ENCODE measurements at places on chromosomes 6 and 20. TPM values are rescaled to one million over a fixed set of nuclear protein-coding genes. Genes with fewer than 3 reads are reported as not detected.

DNA sequence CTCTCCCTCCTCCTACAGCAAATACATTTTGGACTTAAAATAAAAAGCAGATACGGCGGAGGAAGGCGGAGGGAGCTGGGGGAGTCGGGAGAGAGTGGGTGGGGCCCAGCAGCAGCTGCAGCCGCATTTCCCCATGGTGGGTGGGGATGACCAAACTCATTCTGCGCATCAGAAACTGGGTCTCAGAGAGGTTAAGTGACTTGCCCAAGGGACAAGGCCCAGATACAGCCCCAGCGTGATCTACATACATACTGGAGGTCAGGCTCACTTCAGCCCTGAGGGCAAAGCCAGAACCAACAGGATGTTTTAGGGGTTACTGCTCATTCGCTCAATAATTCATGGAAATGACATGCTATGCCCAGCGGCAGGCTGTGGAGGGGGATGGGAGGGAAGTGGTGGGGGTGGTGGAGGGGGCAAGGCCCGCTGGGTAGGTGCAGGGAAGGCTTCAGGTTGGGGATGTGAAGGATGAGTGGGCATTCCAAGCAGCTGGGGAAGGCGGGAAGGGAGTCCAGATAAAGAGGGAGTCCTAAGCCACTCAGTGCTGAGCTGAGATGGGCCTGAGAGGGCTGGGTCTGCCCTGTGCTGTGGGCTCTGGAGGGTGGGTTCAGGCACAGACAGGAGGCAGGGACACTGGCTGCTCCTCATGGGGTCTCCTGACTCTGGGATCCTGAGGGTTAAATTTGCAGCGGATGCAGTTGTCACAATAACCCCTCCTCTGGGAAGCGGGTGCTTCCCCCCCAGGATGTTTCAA lies 31.0 kb downstream of the DLGAP4 start:
- no peak for DNase-seq

DNA sequence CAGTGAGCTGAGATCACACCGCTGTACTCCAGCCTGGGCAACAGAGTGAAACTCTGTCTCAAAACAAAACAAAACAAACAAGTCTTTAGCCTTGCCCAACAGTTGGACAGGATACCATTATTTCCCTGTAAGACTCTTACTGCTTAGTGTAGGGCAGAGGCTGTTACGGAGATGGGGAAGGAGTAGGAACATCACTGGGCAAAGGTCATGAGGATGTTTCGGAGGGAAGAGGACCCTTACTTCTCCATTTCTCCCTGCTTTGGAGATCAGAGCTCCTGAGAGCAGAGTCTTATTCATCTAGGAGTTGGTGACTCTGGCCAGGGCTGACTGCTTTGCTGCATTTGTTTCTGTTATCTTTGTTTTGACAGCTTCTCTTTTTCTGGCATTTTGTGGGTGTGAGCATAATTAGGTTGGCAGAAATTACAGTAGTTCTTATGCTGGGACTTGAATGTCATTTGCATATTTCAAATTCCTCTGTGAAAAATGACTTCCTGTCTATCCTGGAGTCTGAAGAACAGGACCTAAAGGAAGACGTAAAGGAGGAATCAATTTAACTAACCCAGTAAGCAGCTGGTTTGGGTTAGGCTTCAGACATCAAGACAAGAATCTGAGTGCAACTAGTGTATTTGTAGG lies 89.0 kb downstream of the CDS2 start:
- no peak for DNase-seq

PROKR2 gene
- 2.0 TPM for total RNA-seq

- no peak for DNase-seq
Measured at GRCh38 chr6:53011979-53012378, 16.9 kb upstream of the GSTA4 start.

DNA sequence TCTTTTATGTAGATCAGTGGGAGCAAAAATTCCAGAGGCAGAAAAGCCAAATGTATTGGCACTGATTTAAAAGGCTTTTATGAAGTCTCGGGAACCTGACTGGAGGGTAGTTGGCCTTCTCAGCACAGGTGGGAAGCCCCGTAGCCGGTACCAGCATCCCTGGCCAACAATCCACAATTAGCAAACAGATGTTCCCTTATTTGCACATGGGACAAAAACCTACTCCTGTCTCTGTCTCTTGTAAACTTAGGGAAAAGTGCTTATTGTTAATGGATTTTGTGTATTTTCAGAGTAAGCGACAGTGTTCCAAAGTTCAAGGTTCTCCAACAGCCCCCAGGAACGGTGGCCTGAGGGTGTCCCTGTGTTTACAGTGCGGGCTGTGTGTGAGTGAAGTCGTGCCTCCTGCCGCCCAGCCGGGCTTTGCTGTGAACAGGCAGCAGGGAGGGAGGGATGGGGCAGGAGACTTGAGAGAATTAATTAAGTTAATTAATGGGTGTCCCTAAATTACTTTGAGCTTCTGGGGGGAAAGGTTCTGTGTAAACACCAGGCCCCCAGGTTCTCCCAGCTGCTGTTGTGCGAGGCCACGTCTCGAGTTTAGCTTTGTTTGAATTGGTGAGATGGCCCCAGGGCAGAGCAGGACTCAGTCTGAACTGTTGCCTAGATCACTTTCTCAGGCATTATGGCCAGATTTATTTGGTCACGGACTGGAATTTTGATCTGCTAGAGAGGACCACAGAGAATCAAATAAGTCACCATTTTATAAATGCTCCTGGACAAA lies 3.9 kb downstream of the SYNJ2 start:
- no peak for DNase-seq

DNA sequence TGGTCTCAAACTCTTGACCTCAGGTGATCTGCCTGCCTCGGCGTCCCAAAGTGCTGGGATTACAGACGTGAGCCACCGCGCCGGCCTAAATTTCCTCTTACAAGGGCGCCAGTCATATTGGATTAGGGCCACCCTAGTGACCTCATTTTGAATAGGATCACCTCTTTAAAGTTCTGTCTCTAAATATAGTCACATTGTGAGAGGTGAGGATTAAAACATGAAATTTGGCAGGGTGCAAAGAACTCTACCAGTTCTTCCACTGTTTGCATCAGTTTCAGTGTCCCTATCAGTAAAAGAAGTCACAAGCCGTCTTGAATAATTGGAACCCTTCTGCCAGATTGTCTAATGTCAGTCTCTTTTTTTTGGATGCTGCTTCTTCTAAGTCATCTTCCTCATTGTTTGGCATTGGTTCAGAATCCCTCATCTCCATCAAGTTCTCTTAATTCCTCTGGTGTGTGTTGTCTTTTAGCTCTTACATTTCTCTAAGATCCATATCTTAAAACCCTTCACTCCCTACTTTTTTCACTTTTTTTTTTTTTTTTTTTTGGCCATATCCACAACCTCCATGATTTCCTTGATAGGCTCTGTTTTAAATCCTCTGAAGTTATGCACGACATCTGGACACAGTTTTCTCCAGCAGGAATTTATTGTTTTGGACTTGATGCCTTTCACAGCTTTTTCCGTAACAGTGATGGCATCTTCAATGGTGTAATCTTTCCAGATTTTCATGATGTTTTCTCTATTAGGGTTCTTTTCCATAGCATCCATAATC lies 56.8 kb downstream of the NCOA3 start:
- DNase-seq: no peak

GRCh38 chr6:114032721-114033120 lies 61.8 kb upstream of the HDAC2 start:
- DNase-seq: no peak

DNA sequence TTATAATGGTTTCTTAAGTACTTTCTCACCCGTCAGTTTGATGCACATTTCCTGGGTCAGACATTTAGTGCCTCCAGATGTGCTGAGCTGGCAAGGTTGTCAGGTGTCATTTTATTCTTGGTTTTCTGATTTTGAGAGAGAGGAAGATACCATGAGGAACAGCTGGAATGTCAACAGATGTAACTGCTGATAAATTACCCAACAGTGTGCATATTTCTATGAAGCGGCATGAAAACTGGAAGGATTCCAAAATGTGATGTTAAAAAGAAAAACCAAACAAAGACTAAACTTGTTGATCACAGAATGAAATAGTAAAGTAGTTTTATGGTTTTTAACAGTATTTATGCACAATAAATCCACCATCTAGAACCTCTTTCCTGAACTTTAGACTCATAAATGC lies 447.3 kb downstream of the HDGFL1 start:
- DNase-seq: no peak

GRCh38 chr6:42813906-42814444 lies 32.1 kb downstream of the BICRAL start:
- DNase-seq: no peak

ADGRF5 gene
- 0.11 TPM for total RNA-seq

GRCh38 chr6:20559924-20560551 lies 25.8 kb downstream of the CDKAL1 start:
- no peak for DNase-seq

DNA sequence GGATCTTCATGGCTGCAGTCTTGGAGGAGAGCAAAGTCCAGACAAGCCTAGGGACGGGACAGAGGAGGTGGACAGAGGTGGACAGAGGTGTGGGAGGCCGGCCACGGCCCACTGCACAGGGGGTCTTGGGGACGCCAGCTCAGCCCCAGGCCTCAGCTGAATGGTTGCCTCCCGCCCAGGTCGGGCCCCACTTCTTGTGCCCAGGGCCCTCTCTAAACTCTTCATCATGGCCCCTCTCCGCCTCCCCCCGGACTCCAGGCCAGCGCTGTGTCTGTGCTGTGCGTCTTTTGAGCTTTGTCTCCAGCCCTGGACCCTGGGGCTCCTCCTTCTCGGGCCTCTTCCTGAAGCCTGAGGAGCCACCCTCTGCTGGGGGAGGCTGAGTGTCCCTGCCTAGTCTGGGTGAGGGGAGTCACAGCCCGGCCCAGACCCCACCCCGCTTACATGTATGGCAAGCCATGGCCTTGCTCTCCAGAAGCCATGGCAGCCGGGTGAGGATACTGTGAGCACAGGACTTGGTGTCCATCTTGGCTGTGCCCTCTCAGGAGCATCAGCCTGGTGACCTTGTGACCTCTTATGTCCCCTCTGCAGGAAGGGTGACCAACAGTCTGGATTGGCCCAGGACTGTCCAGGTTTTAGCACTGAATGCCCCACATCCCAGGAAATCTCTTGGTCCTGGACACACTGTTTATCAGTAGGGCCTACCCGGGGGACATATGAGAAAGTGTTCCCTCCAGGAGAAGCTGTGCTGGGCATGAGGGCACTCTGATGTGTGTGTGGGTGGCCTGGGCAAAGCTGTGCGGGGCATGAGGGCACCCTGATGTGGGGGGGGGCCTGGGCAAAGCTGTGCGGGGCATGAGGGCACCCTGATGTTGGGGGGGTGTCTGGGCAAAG lies 9.4 kb upstream of the NPBWR2 start:
- no peak for DNase-seq

GRCh38 chr6:50785921-50786320 lies 32.8 kb upstream of the TFAP2B start:
- no peak for DNase-seq

- no peak for DNase-seq
Measured at GRCh38 chr20:45320948-45321595, 13.0 kb upstream of the MATN4 start.

MEP1A gene
- total RNA-seq: 0.09 TPM

GRCh38 chr6:169115632-169116031 lies 138.0 kb downstream of the THBS2 start:
- DNase-seq: no peak

- no peak for DNase-seq
Measured at GRCh38 chr20:58759947-58760346, 67.3 kb downstream of the NPEPL1 start.

GRCh38 chr20:48995589-48995988 lies 50.5 kb upstream of the CSE1L start:
- DNase-seq: no peak

DNA sequence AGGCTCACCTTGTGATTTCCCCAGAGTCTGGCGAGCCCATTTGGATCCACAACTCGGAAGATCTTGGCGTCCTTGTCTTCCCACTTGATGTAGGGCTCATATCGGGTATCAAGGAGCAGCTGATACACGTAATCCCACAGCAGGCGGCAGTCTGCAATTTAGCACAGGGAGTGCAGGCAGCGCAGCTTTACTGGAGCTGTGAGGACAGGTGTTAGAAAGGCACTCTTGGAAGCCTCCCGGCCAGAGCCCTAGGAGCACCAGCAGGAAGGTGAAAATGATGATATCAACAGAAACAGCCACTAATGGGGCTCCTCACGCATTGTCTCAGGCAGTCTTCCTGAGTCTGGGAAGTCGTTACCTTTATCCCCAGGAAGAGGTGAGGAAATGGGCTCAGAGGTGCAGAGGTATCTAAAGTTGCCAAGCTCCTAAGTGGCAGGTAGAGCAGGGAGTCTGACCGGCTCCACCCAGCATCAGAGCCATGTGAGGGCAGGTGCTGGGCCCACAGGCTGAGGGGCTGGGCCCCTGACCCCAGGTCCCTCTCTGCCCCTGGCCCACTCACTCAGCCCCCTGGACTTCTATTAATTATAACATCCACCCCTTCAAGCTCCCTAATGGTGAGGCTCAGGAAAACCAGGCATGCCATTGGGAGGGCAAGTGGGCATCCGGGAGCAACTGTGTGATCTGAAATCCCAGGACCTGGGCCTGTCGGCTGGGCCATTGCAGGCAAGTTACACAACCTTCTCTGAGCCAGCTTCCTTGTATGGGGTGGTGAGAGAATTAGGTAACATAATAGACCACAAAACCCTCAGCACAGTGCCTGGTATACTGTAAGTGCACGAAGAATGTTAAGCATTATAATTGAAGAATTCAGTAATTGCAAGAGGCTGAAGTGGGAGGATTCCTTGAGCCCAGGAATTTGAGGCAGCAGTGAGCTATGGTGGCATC lies 18.3 kb downstream of the ETV7 start:
- DNase-seq: no peak

DNA sequence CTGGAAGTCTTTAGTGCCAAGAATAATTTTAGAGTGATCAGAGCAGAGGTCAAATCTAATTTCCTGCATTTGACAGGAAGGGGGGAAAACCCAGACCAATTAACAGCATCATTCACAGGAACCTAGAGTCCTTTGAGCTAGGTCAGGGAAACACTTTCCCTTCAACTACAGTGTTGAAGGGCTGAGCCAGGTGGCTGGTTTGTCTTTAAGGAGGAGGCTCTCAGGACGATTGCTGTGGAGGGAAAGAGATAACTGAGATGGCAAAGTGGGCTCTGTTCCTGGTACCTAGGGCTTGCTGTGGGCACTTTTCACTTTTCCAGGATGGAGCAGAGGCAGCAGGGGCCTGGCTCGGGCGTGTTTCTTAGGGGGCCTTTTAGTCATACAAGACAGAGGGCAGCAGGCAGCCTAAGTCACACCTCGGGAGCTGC lies 111.9 kb downstream of the SCML4 start:
- DNase-seq: no peak

DNA sequence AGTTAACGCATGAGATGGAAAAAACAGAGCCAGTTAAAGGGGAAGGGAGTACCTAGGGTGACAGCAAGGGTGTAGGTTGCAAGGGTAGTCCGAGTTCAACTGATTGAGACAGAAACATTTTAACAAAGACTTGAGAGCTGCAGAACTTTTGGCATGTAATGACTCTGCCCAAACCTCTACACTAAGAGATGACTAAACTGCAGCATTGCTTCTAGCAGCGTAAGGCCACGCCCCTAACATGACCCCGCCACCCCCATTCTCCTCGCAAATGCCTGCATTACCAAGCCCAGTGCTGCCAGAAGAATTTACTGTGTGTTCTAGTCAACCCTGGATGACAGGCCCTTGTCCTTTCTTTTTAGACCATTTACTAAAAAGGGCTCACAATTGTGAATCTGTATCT lies 6.3 kb upstream of the HINT3 start:
- DNase-seq: peak; percentile 47

Data from WTC11 (cell line).